Right forelimb (tissue), 1 donor: ENCODE measurements at places on chromosomes 13 and 19.

GRCh38 chr19:42155796-42156195 is 23.6 kb upstream of the POU2F2 start:
- no peak for DNase-seq

- no peak for DNase-seq
Measured at GRCh38 chr19:34332027-34332760, 32.8 kb upstream of the GPI start.

DNA sequence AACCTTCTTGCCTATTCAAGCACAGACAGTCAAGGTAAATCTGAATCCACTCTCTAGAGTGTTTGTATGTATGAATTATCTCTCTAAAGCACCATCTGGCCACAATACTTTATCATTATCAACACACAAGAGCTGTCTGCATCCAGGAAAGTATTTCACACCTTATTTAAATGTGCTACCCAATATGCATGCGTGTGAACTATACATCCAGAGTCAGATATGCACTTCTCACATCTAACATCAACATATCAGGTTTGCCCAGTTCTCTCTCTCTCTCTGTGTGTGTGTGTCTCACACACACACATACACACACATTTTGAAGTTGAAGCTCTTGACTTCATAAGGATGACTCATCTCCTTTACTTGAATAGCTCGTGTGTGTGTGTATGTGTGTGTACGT is 697.5 kb upstream of the PCDH20 start:
- no peak for DNase-seq

DNA sequence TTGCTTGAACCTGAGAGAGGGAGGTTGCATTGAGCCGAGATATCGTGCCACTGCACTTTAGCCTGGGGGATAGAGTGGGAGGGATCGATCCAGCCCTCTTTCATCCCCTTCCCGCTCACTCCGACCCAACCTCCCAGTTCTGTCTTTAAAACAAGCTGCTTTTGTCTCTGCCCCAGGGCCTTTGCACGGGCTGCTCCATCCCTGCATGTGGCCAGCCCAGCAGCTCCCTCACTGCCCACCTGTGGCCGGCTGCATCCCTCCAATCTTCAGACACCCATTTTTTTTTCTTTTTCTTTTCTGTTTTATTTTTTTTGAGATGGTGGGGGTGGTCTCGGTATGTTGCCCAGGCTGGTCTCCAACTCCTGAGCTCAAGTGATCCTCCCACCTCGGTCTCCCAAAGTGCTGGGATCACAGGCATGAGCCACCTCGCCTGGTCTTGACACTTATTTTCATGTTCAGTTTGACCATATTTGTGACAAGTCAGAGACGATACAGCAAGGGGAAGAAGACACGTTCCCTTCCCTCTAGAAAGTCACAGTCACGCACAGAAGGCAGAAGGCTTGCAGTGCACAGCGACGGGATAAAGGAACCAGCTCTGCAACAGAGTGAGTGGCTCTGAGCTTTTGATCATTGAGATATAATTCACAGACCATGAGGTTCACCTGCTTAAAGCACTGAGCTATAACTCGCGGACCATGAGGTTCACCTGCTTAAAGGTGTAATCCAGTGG is 31.8 kb downstream of the EFNA2 start:
- DNase-seq: no peak

GRCh38 chr19:47186446-47187334 is 44.3 kb downstream of the BBC3 start:
- no peak for DNase-seq

DNA sequence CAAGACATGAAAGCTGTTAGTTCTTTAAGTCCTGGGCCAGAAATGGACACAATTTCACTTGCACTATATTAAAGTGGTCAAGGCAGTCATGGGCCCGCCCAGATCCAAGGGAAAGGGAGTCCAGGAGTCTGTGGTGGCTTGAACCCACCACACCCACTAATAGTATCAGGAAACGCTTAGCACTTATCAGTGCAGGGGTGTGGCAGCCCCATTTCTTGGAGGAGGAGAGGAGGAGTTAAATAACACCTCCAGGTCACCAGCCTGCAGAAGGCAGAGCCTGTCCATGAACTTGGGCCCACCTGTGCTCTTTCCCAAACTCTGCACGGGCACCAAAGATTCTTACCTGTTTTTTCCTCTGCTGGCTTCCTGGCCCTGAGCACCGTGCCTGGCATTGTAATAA is 5.4 kb upstream of the NTN5 start:
- DNase-seq: no peak

- no peak for DNase-seq
Measured at GRCh38 chr19:35224681-35225571, 3.6 kb downstream of the FAM187B start.

GRCh38 chr13:66840621-66841020 is 389.5 kb downstream of the PCDH9 start:
- no peak for DNase-seq

DNA sequence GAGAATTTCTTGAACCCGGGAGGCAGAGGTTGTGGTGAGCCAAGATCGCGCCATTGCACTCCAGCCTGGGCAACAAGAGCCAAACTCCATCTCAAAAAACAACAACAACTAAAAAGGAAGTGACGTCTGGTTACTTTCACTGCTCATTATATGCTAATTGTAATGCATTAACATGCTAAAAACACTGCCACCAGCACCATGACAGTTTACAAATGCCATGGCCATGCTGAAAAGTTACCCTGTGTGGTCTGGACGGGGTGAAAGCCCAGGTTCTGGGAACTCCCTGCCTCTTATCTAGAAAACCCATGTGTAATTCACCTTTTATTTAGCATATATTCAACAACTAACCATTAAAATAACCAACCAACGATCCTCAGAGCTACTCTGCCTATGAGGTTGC is 28.1 kb downstream of the CPT1C start:
- no peak for DNase-seq

- DNase-seq: no peak
Measured at GRCh38 chr19:16326401-16327168, 2.0 kb downstream of the KLF2 start.
